ENCODE measurements at places on chromosomes 6 and 20. TPM values are rescaled to one million over a fixed set of nuclear protein-coding genes. Genes with fewer than 3 reads are reported as not detected.

DNA sequence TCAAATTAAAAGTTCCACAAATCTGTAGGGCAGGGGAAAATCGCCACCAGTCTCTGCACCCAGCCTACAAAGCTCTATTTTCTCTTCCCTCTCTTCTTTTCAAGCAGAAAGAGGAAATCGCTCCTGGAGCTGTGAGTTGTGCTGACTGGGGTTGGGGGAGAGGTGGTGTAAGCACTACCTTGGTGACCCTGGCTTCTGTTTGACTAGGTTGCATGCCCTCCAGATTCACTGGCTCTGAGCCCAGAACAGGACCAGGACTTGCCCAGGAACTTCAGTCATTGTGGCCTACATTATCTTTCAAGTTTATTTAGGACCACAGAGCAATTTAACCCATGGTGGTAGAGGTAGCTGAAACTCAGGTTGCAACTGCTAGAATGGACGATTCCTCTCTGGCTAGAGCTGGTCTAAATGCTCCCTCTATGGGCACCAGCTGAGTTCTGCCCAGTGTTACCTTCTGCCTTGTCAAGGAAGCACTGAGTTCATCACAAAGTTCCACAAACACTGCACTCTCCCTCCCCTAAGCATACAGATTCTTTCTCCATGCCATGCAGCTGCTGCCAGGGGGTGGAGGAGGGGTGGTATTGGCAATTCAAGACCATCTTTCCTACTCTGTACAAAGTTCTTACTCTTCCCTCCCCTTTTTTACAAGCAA is 122.0 kb upstream of the BMP5 start:
- DNase-seq: no peak

GRCh38 chr20:62641321-62642050 is 817 bp upstream of the SLCO4A1 start:
- DNase-seq: no peak

- DNase-seq: no peak
Measured at GRCh38 chr6:149212206-149212605, 105.3 kb upstream of the TAB2 start.

DNA sequence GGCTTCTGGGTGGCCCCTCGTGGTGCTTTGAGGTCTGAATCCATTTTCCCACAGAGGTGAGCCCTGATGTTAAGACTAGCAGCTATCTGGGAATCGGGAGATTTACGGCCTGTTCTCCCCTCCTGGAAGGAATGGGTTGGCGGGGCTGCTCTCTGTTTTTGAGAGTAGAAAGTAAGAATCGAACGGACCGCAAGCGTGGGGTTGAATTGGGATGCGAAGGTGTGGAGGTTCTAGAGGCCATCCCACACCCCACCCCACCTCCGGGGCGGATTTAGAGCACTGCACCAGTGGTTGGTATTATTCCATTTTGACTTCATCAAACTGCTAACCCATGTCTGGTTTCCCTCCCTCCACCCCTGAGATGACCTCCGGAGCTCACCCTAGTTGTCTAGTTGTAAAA is 11.5 kb downstream of the PYGB start:
- DNase-seq: no peak

DNA sequence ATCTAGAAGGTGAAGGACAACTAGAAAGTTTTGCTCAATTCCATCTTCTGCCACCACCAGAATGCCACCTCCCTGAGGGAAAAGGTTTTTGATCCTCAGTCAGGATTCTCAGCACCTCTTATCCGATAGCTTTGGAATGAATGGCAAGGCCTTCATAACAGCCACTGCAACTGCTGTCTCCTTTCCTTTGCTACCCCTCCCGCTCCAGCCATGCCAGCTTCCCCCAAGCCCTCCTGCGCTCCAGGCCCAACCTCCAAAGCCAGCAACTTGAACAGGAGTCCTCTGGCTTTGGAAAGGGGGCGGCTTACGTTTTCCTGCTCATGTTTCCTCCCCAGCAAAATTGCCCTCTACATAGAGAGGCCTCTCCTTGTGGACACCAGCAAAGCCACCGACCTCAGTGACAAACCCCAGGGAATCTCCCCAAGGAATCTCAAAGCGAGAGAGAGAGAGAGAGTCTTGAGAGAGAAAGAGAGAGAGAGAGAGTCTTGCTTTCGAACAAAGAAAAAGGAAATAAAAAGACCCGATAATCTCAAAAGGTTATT is 420 bp upstream of the BTN2A1 start:
- no peak for DNase-seq

GPX5 gene
- not detected for total RNA-seq

CTAGE9 gene
- total RNA-seq: not detected

All from naive thymus-derived CD4-positive, alpha-beta T cell (primary cell).